ENCODE measurements at places on chromosomes 11 and 22.

GRCh38 chr22:17563936-17564391, 666 bp downstream of the SLC25A18 start:
- H3K27ac ChIP-seq = no peak overlapping the region
- H3K4me3 ChIP-seq = no peak overlapping the region
- no peaks in the 10 kb centered on the region for H3K36me3 ChIP-seq
- H3K4me1 ChIP-seq = no peaks in the 10 kb centered on the region
- no peaks in the 10 kb centered on the region for H3K27me3 ChIP-seq

GRCh38 chr22:27068121-27068520, 410.7 kb downstream of the MIAT start:
- no peak overlapping the region for H3K27ac ChIP-seq
- peaks cover 2% of the 10 kb centered on the region for H3K27me3 ChIP-seq
- no peaks in the 10 kb centered on the region for H3K36me3 ChIP-seq
- no peak overlapping the region for H3K4me3 ChIP-seq
- peaks cover 5% of the 10 kb centered on the region for H3K4me1 ChIP-seq
- DNase-seq = no peak

DNA sequence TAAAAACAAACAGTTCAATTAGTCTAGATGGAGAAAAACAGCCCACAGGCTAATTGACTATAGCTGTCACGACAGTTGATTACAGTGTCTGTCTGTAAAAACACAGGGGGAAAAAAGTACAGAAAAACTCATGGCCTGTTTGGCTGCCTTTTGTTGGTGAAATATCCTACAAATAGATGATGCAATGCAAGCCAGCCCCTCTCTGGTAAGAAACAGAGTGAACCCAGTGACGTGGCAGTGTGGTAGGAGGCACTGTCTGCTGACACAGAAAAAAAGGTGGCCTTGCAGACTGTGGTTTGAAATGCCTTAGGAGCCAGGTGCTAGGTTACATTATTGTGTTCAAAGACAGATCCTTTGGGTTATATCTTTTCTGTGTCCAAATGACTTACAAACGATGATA, 431.4 kb upstream of the CCDC90B start:
- H3K4me3 ChIP-seq = no peak overlapping the region
- DNase-seq = no peak
- no peaks in the 10 kb centered on the region for H3K27me3 ChIP-seq
- no peaks in the 10 kb centered on the region for H3K36me3 ChIP-seq

GRCh38 chr22:29336751-29337490, 21.4 kb upstream of the RASL10A start:
- no peaks in the 10 kb centered on the region for H3K4me1 ChIP-seq
- no peak overlapping the region for H3K4me3 ChIP-seq
- no peaks in the 10 kb centered on the region for H3K27me3 ChIP-seq
- no peak overlapping the region for H3K27ac ChIP-seq
- DNase-seq = no peak
